Ammon's horn (tissue), 1 donor: ENCODE measurements at places on chromosomes 6 and 20.

DNA sequence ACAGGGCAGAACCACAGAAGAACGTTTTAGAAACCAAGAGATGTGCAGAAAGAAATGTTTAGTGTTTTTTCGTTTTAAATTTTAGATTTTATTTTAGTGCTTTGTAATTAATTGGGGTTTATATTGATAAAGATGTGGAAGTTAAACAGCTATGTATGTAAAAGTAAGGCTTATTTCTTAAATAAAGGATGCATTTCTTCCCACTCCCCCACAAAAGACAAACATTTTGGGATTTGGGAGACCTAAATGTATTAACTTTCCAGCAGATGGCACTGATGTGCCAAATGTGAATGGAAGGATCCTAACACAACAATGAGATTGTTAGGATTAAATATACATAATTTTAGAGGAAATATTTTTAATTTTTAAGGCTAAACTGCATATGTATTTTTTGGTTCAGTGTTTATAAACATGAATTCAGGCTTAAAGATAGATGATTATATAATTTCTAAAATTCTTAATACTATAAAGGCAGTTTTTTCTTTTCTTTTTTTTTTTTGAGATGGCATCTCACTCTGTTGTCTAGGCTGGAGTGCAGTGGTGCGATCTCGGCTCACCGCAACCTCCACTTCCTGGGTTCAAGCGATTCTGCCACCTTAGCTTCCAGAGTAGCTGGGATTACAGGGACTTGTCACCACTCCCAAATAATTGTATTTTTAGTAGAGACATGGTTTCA is 12.0 kb downstream of the PFDN4 start:
- peak; percentile 48 for DNase-seq

DNA sequence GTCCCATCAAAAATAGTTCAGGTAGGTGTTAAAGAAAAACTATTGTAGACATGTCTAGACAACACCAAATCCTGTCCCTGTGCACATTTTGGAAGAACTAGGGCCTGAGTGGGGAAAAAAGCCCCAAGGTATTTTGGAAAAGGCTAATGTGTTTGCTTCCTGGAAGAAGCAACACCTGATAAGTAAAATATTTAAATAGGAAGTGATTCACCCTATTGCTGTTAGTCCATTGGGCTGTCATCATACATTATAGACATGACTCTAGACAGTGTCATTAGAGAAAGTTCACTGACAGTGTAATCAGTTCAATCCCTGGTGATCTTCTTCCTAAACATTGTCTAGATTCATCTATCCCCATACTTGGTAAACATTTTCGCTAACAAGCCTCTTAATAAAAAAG is 465.3 kb downstream of the CBLN4 start:
- DNase-seq = no peak

GRCh38 chr6:7216941-7217621 is 95.9 kb downstream of the SSR1 start:
- DNase-seq = no peak

DNA sequence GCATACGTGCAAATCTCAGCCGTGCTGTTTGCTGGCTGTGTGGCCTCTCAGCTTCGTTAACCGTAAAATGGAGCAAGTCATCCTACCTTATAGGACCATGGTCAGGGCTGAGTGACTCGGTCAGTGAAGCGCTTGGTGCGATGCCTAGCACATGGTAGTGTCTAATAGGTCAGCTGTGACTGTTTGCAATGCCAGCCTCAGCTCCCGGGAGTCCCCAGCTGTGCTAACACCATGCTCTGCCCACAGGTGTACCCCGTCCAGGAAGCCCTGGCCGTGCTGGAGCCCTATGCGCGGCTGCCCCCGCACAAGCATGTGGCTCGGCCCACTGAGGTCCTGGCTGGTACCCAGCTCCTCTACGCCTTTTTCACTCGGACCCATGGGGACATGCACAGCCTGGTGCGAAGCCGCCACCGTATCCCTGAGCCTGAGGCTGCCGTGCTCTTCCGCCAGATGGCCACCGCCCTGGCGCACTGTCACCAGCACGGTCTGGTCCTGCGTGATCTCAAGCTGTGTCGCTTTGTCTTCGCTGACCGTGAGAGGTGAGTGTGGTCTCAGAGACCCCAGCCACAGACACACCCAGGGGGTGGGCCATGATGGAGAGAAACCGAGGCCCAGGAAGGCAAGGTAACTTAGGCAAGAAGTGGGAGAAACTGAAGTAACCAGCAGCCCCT is 10.6 kb downstream of the TRIB3 start:
- no peak for DNase-seq

GRCh38 chr6:21886542-21887151 is 293.1 kb downstream of the SOX4 start:
- no peak for DNase-seq

GRCh38 chr6:70838907-70839285 is 118.0 kb downstream of the B3GAT2 start:
- DNase-seq = no peak

DNA sequence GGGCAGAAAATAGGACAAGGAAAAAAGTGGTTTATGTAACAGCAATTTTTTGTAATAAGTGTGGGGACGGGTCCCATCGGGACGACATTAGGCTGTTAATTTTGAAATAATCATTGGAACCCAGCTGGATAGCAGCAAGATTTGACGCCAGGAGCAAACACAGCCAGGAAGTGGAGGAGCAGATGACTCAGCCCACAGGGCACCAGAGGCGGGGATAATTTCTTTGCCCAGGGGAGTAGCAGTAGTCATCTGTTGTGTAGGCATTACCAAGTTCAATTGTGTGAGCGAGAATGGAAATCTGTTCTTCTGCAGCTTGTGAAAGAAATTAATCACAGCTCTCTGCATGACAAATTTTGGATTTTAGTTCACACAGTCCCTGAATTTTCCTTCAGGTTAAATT is 22.6 kb upstream of the RIN2 start:
- peak; percentile 69 for DNase-seq

GRCh38 chr6:107259951-107260350 is 144.6 kb upstream of the BEND3 start:
- DNase-seq = no peak

DNA sequence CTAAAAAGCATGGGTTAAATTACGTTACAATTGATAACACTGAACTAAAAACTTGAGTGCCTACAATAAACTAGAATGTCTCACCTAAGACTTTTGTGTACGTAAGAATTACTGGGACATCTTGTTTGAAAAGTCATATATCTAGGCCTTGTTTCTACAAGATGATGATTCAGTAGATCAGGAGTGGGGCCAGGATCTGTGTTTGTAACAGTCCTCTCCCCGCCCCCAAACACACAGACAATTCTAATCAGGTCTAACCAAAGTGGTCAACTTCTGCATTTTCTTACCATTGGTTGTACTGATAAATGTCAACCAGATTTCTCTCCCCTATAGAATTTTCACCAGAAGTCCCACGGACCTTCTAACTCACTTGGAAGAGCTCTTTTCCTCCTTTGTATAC is 56.9 kb downstream of the RAMACL start:
- no peak for DNase-seq

GRCh38 chr6:43776799-43777776 is 7.1 kb downstream of the VEGFA start:
- no peak for DNase-seq

- no peak for DNase-seq
Observed at GRCh38 chr6:150712505-150713252, 113.0 kb downstream of the PLEKHG1 start.

DNA sequence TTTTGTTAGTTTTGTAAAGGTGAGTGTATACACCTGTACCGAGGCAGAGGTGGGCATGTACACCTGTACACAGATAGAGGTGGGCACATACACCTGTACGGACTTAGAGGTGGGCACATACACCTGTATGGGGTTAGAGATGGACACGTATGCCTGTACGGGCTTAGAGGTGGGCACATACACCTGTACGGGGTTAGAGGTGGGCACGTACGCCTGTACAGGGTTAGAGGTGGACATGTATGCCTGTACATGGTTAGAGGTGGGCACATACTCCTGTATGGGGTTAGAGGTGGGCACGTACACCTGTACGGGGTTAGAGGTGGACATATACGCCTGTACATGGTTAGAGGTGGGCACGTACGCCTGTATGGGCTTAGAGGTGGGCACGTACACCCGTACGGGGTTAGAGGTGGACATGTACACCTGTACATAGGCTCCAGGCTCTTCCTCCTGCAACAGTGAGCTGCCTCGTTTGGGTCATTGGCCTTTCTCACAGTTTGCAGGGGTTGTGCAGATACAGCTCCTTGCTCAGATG is 63.7 kb downstream of the PHACTR3 start:
- DNase-seq = no peak

DNA sequence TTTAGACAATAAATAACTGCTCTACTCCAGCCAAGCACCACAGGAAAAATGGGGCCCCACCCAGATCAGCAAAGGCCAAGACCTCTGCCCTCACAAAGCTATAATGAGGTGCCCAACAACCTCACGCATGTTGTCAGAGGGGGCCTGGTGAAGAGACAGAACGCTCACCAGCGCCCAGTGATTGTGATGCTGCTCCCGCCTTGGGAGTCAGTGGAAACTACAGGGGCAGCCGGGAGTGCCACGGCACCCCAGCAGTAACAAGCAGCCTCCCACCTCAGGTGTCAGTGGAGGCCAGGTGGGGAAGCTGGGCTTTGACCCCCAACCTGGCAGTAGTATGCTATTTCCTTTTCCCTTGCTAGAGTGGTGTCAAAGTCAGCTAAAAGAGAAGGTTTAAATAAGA is 47.4 kb downstream of the TCP11 start:
- no peak for DNase-seq

GRCh38 chr6:137190583-137191094 is 17.2 kb upstream of the IL22RA2 start:
- DNase-seq = no peak

DNA sequence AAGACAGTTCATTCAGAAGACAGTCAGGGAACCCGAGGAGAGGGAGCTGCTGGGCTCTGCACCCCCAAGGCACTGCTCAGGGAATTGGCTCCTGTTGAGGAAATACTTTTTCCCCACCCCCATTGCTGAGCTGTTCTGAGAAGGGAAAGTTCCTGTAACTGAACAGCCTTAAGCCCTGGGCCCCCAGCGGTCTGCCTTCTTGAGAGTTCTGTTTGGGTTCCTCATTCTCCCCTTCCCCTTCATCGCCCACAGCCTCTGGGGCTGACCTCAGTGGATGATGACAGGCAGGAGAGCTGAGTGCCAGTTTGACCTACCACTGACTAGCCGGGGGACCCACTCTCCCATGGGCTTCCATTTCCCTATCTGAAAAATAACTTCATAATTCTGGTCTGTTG is 10.7 kb downstream of the HCK start:
- DNase-seq = peak; percentile 81

DNA sequence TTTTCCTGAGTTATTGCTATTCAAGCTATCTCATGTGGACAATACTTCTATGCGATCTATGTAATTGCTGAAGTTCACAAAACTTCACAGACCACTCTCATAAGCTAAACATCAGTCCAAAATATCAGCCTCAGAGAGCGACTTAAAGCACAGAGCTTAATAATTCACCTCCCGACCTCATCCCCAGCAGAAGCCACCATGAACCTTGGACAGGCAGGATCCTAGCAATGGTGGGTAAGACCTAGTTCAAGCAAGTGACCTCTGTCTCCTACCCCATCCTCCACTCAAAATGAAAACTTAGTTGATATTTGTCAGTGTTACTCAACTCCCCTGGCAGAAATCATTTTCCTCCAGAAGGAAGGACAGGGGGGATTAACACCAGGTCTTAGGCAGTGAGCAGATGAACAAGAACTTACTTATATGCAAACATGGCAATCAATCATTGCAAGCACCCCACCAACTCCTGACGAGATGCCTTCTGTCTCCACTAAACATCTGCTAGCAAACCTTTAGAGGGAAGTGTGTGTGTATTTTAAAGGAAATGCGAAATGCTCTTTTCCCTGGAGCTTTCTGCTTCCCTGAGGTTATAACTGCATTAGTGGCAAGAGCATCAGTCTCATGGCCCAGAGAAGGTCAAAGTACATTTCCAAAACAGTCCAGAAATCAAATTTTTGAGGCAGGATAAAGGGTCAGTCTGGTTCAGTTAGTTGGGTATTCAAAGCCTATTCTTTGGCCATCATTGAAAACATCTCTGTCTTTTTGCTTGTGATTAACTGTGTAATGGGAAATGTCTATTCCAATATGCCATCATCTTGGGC is 90.0 kb downstream of the SLC22A23 start:
- DNase-seq = no peak

DNA sequence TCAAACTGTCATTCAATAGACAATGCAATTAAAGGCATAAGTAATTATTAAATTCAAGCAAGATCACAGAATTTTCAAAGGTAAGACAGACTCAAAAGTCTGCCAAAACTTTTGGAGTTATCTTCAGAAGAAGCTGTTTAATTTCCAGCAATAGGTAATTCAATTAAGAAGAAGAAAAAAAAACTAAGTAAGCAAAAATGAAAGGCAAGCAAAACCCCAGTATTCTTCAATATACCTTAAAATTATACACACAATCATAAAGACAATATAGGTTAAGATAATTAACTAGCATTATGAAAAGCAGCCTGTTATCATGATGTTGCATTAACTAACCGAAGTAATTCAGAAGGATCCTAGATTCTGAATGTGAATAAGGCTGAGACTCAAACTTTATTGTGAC is 3.5 kb downstream of the LATS1 start:
- DNase-seq = no peak

- no peak for DNase-seq
Observed at GRCh38 chr20:38144974-38145728, 19.9 kb downstream of the TGM2 start.
